Activated CD4-positive, alpha-beta memory T cell treated with anti-CD3 and anti-CD28 coated beads for 36 hours (primary cell): ENCODE measurements at places on chromosomes 5 and 9. TPM values are rescaled to one million over a fixed set of nuclear protein-coding genes. Genes with fewer than 3 reads are reported as not detected.

Gene PDE4D
- total RNA-seq: 49.3 TPM

Gene PCDHGC4
- not detected for total RNA-seq

Gene C9orf50
- not detected for total RNA-seq

Gene SLC24A2
- not detected for total RNA-seq

Gene ARHGEF37
- total RNA-seq: 0.69 TPM

Gene DOCK2
- total RNA-seq: 191 TPM

Gene KCNIP1
- not detected for total RNA-seq

Gene CRB2
- not detected for total RNA-seq

- no peak for DNase-seq
Observed at GRCh38 chr5:124816381-124816780, 69.9 kb upstream of the ZNF608 start.

- no peak for DNase-seq
Observed at GRCh38 chr9:94577571-94577970, 16.1 kb downstream of the FBP2 start.

GRCh38 chr5:132385326-132386105, 16.0 kb downstream of the SLC22A5 start:
- DNase-seq: peak; percentile 76

GRCh38 chr5:87169300-87169991, 98.2 kb upstream of the RASA1 start:
- DNase-seq: no peak

DNA sequence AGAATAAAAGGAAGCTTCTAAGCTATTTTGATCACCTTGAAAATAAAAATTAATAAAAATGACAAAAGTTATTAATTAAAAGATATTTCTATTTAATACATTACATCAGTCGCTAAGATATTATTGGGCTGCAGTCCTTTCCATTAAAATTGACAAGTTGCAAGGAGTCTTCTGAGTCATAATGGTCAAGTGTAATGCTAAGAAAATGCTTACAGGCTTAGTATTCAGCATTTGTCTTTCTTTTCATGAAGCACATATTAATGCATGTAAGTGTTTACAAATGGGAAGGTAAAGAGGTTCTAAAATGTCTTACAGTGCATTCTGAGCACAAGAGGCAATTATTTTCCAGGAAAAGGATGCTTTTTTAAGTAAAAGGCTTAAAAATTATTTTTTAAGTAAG, 17.3 kb downstream of the SPINK9 start:
- DNase-seq: no peak

DNA sequence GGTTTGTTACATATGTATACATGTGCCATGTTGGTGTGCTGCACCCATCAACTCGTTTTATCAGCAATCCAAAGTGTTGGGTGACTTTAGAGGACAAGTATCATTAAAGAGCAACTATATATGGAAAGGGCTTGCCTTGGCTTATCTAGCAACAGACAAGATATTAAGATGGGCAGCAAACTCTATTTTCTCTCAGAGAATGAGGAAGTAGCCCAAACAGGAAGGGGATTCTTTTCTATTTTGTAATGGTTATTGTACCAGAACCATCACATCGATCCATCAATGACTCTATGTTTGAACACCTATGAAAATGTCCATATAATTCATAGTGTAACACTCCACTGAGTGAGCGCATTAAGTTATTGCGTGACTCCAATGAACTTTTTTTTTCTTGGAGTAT, 260.1 kb upstream of the SLC24A2 start:
- DNase-seq: no peak

- no peak for DNase-seq
Observed at GRCh38 chr5:128441941-128442350, 96.1 kb downstream of the FBN2 start.

DNA sequence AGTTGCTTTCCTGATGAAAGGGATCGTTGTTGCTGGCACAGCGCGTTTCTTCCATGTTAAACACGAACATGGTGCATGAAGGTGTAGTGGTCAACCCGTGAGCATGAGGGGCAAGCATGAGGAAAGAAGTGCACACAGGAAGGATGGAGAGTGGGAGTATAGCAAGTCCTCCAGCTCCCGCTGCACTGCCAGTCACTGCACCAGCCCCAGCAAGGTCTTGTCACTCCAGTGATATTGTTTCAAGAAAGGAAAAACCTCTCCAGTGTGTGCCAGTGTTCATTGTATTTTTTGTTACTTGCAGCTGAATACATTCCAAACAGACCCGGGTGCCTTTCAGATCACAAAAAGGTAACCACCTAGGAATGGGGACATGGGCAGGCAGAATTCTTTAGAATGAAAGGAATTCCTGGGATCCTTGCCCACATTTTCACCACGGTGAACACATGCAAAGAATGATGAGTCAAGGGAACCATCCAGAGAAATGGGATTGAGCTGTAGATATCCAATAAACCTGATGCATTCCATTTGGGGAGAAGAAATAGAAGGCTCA, 186.3 kb downstream of the AOPEP start:
- no peak for DNase-seq

DNA sequence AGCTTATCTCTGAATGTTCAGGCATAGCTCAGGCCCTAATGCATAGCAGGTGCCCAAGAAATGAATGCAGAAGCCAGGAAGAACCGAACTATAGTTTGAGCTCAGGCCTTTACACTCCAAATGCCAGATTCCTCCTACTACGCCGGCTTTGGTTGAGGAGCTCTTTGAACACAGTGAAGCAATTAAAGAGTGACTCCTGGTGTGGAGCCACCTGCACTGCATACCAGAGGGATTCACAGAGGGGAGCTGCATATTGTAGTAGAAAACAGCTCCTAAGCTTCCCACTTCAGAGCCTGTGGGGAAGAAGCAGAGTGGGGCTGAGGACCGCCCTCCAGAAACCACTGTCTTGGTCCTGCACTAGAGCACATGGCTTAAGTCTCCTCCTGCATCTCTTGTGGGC, 14.5 kb upstream of the KCNMB1 start:
- no peak for DNase-seq

DNA sequence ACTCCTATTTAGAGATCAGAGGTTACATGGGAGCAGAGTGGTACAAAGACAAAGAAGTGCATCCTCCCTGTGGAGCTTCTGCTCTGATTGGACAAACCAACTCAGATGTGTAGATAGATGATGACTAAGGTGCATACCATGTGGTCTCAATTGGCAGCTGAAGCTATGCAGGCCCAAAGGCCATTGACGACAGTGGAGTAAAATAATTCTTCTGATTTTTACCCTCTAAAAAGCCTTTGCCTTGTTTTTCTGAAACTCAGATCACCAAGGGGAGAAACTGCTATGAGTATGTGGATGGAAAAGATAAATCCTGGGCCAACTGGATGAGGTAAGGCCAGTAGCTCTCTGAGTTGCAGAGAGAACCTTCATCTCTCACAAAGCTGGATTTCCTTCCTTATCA, 15.6 kb downstream of the PRDM9 start:
- no peak for DNase-seq

GRCh38 chr5:115543365-115544042, 1.1 kb downstream of the FEM1C start:
- DNase-seq: peak; percentile 64

DNA sequence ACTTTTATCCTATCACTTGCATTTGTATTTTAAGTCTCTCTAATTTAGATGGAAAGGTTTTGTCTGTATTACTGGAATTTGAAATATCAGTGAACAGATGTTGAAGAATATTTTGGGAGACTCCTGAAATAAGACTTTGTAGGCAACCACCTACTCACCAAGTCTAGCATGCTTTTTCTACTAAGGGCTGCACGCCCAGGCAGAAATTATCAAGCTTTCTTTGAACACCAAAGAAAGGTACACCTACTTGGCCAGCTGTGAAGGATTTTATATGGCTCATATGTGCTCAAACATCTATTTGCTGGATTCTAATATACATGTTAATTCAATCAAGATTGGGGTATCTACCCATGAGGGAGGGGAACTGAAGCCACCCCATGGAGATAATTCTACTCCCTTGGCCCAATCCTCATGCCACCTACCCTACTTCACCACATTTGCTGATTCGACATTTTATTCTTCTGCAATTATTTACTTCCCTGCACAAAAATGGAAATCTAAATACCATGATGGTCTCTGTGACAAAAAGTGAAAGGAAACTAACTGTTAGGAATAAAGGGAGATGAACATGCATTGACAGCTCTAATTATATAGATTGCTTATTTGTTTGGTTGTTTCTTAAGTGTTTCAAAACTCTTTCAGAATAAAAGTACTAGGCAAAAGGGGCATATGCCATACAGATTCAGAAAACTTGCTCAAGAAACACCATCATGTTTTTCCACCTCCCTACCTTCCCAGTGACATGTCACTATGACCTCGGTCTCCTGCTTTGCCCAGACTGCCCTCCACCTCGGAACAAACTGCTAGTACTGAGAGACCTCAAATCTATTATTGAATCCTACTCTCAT, 895 bp upstream of the MYOT start:
- no peak for DNase-seq

DNA sequence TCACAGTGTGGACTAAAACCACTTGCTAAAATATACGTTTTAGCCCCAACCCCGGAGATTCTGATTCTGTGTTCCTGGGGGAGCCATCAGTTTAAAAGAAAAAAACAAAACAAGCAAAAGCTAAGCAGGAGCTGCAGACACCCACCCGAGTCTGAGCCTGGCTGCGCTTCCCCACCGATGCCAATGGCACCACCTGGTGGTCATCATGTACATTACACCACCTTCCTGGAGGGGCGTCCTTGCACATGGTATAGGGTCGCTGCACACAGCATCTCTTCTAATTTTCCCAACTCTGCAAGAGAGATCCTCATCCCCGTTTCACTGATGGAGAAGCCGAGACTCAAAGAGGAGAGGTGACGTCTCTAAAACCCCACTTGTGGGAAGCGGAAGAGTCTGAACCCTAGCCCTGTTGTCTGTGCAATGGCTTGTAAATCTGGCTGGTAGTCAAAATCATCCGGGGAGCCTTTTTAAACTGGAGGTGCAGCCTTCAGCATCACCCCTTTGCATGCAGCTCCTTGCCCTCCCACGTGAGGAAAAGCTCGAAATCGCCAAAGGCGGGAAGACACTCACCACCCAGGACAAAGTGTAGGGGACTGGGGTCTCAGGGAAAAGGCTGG, 23.1 kb upstream of the CNOT6 start:
- peak; percentile 58 for DNase-seq

DNA sequence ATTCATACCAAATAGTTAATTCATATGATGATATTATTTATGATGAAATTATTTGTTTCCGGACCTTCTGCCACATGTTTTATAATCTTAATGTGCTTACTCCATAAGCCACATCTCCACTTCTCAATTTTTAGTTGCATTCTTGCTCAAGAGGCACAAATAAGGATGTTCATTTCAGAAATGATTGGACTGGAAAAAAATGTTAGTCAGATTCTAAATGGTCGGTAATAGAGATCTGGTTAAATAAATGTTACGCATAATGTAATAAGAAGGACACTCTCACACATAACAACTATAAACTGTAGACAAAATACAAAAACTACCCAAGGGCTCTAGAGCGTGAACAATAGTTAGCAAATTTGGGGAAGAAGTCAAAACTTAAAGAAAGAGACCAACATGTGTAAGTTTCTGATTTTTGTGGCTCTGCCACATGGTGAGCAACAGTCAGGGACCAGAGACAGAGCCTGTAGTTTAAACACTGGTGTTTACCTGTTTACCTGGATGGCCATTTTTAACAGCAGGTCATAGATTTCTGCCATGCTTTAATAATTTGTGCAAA, 554.3 kb upstream of the CLINT1 start:
- no peak for DNase-seq

GRCh38 chr9:136542241-136543040, 3.4 kb downstream of the NOTCH1 start:
- DNase-seq: no peak

GRCh38 chr5:16721151-16722096, 104.6 kb upstream of the RETREG1 start:
- no peak for DNase-seq

GRCh38 chr9:126354887-126355770, 28.5 kb downstream of the MVB12B start:
- no peak for DNase-seq

DNA sequence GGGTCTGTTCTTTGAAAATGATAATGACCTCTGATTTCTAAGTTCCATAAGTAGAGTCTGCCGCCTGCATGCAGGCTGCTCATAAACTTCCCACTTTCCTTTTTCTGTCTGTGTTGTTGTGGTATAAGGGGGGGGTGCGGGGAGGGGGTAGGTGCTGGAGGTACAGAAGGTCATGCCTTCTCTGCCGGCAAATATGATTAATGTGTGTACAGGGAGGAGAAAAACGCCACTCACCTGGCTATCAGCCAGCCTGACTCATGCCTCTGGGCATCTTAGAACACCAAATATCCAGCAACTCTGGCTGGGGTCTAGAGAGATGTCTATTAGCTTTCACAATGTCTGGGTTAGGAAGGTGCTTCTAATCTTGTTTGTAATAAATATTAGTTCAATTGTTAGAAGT, 128.3 kb downstream of the EFNA5 start:
- DNase-seq: no peak

GRCh38 chr5:149041242-149041641, 21.6 kb downstream of the SH3TC2 start:
- DNase-seq: no peak

GRCh38 chr5:168800701-168801100, 221.5 kb upstream of the PANK3 start:
- DNase-seq: no peak

DNA sequence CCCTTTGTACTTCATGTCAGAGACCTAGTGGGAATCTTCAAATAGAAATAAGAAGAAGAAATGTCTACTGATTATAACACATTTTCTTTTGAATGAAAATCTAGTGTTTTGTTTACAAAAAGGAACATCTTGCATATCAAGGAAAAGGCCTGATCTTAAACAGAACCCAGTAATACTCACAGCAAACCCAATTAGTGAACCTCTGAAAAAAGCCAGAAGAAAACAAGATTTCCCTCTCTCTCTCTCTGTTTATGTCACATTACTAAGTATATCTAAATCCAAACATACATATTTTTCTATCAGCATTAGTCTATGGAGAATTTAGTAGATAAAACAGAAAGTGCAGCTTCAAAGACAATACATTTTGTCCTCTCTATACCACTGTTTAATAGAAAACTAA, 457.9 kb downstream of the NR2F1-AS1 start:
- DNase-seq: no peak

GRCh38 chr9:101275769-101276250, 109.0 kb downstream of the BAAT start:
- no peak for DNase-seq

DNA sequence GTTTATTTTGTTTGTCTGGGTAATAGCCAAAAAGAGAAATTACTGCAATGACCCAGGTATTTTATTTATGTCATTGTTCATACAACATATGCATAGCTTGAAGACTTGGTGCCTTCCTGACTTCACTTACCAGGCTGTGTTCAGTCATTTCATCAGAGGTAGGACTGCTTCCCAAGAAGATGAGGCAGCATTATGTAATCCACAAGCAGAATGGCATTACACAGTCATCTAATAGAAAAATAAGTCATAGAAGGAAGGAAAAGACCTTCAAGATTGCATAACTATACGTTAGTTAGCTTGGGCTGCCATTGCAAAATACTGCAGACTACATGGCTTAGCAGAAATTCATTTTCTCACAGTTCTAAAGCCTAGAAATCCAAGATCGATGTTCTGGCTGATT, 167.5 kb downstream of the NMUR2 start:
- no peak for DNase-seq
